ENCODE measurements at places on chromosomes 6 and 20.

DNA sequence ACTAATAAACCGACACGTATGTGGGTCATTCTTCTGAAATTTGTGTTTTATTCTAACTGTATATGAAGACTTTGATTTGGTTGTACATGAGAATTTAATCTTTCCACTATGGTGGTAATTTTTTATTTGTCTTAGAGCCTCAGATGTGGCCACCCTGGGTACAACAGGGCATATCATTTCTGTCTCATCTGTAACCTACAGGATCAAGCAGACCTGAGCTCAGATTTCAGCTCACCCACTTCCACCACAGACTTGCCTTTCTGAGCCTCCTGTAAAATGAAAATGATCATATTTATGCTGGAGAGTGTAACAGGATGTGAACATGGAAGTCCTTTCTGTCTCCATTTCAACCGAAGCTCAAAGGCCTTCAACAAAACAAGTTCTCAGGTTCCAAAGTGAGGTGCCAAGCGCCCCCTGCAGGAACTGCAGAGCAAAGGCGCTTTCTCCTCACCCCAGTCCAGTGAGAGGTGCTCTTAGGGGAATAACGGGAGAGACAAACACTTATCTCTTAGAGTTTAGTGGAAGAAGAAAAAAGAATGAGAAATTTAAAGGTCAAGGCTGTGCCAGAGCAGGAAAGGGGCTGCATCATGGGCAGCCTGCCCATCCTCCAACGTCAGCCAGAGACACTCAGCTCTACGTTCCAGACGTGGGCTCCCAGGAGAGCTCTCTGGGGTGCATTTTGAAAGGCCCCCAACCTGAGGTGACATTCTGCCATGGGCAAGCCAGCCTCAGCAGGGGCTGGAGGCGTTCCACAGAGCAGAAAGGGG is 23.0 kb upstream of the CD24 start:
- DNase-seq, result peak; percentile 62

DNA sequence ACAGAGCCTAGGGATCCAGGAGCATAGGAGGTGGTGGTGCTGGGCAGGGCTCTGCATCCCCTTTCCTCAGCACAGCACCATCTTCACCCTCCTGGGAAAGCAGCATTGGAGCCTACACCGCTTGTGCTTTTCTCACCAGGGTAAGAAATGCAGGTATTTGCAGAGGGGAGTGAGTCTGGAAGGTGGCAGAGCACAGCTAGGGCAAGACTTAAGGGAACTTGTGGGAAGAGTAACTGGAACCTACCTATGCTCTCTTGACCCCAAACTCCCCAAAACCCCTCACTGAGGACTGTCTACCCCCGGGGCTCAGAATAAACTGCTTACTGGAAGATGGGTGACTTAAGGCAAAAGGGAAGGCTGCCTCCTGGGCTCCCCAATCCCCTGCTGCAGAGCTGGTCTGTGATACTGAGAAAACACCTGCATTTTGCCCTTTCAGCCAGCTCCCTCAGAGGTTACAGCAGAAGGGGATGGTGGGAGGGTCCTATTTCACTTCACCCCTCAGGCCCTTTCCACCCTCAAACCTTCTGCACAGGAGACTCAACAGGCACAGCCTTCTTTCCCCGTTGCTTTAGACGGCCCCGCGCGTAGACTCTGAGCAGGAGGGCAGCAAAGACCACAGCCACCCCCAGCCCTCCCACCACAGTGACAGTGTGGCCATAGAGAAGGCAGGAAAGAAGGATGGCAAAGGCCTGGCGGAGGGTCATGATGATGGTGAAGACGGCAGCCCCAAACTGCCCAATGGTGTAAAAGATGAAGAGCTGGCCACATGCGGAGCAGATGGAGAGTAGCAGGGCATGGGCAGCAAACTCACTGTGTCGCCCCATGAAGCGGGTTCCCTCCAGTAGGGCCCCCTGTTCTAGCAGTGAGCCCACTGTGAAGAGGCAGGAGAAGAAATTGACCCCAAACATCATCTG is 2.9 kb downstream of the SLC35B2 start:
- no peak for DNase-seq

DNA sequence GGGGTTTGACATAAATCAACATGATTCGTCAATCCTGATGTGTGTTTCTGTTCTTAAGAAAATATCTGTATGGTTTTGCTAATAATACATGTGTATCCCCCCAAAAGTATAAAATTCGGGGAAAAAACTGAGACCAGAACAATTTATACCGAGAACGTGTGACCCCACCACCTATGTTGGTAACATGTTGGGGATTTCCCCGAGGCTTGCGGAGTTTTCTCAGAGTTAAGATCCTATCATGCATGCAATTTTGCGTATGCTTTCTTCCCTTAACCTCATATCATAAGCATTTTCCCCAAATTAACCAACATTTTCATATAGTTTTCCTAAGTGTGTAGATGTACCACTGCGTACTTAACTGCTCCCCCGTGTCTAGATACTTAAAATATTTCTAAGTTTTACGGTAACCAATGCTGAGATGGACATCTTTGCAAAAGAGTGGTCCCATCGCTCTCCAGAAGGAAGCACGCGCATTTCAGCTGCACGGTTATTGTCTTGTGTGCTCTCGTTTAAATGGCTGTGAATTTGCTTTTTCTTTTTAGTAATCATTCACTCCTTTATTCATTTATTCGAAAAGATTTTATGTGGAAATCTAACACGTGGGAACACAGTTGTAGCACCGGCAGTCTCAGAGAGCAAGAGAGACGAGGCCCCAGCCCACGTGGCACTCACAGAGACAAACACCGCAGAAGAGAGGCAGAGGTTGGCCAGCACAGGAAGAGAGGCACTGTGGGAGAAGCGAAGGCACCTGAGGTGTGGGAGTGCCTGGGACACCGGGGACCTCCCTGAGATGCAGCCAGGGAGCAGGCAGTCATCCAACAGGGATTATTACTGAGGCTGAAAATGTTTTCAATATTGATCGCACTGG is 13.2 kb upstream of the IRF4 start:
- no peak for DNase-seq

DNA sequence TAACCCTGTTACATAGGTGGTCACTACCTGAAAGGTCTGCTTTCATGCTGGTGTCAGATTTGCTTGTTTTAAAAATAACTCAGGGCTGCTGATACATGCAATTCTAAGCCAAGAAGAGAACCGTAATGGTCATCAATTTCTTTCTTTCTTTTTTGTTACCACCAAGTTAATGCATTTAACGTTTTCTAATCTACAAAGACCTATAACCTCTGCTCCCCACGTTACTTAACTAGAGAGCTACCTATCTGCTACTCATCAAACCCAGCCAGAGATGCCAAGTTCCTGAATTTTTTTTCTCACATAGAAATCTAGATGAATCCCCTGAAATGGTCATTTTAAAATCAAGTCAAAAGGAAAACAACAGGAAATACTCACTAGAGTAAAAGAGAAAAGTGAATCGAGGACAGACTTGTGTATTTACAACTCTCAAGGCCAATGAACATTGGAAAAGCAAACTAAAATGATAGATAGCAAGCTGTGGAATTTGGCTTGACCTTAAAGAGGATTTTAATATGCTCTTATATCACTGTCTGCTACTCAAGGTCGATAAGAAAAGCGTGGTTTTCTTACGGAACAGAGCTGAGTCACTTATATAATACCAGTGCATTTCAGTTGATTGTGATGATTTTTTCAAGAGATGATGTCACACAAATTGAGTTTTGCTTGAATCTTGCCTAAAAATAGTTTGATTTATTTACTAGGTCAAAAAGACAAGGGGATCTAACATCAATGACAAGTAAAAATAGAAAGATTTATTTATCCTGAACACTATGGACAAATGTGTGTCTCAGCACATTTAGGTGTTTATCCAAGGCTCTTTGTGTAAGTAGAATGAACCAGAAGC is 67.9 kb downstream of the SGK1 start:
- DNase-seq, result no peak

DNA sequence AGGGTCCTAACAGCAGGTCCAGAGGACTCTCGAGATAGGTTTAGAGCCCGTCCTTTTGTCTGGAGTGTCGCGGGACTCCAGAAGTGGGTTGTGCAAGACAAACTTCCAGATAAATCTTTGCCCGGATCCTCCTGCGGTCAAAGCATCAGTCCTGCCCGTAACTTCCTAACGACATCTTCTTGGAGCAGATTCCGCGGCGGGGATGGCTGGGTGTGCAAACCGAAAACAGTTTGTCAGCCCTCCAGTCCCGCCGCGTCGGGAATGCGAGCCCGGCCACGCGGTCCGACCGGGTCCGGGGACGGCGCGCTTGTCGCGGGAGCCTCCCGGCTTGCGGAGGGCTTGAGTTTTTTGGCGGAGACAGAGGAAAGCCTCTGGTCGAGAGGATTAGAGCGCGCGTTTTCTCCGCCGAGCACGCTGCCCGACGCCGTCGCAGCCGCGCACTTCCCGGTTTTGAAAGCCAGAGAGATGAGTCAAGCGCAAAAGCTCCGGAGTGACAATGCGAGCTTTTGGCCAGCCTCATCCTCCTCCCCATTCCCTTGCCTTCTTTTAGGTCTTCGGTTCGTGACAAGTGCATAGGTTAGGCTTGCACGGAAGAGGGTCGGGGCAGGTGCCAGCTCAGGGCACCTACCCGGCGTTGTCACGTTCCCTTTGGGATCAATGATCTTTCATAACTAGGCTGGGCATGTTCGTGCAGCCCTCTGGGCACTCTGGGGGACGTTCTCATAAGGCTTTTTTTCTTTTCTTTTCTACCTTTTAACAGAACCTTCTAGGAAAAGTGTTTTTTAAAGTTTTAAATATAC is 91.3 kb upstream of the PRDM1 start:
- no peak for DNase-seq

DNA sequence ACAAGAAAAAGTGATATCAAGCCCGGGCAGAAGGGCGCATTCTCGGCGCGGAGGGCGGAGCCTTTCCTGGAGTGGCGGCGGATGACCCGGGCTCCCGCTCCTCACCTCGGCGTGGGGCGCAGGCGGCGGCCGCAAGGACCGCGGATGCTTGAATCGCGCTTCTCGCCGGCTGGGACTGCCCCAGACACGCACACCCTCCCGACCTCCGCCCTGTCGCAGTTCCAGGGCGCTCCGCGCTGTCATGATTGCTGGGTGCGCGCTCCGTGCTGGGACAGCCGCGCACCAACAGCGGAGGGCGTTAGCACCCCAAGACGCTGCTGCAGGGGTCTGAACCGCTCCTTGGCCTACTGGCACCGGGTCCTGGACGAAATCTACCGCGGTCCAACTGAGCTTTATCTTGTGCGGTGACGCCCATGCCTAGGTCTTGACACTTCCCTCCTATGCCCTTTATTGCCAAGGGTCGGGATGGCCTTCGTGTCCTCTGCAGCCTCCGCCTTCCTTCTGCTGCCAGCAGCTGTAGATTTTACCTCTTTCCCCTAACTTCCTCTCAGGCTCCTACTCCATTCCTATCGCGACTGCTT is 43.3 kb downstream of the IRAK1BP1 start:
- peak; percentile 53 for DNase-seq

DNA sequence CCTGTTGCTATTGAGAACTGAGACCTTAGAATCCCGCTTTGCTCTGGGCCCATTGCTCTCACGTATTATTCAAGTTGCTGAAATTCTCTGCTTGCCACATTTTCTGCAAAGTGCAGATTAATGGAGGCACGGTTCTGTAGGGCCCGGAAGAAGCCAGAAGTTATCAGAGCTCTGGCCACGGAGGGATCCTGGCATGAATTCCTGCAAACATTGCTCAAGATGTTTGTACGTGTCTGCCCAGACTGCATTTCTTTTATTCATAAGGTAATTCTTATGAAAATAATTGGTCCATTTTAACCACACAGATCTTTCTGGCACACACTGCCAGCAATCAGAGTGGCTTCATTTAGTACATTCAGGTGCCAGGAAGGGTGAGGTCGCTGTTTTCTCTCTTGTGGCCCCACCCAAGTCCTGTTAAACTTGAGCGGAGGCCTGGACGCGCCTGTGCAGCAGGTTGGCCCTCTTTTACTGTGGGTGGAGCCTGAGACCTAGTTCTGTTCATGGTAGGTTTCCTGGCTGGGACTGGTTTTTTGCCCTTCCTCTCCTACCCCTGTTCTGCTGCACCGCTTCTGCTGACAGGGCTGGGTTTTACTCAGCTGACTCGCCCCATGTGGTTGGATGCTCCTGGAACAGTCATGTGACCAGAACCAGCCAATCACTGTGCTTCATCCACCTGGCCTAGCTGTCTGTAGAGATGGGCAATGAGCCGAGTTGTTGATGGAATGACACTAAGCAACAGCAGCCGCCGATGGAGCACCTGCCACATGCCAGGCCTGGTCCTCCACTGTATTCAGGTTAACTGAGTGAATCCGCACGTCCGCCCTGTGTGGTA is 230.2 kb downstream of the CDH4 start:
- DNase-seq, result no peak

DNA sequence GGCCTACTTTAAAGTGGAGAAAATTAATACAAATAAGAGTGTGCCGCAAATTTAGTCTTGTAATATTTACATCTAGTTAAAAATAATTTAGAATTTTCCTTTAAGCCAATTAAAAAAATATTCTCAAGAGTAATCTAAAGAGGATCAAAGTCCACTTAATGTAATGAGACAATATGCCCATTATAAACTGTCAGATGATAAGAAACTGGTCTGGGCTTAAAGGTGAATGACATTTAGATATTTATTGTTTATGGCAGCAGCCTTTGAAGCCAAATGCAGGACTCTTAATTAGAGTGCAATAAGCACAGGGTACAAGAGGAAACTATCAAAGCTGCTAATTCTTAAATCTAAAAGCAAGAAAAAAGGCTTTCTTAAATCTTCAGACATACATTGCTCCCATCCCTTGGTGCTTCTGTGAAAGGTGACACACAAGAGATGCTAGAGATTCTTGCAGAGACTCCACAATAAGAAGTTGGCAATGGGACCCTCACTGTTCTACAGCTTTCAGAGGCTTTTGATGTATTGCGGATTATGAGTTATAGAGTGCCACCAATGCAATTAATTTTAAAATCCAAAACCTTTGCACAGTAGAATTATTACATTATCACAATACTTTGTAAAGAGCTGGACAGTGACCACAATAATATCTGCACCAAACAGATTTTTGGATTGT is 116.1 kb downstream of the MAN1A1 start:
- DNase-seq, result no peak

DNA sequence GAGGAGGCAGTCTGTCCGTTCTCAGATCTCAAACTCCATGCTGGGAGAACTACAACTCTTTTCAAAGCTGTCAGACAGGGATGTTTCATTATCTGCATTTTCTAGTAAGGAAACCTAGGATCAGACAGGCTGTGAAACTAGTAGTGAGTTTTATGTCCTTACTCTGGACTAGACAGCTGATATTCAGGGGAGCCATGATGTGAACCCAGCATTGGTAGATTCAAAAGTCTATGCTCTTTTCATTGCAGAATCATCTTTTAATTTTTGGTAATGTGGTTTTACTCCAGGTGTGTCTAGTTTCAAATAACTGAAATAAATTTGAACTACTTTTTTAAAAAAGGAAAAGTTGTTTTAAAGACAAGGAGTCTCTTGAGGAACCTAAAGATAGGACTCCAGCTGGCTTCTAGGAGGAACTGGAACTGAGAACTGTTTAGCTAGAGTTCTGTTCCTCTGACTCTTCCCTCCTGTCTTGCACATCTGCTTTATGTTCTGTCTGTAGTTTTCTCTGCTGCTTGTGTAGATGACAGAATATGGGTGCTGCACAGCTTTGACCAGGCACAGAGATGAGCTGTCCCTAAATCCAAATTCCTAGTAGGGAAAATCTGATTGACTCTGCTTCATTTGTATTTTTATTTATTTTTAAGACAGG is 27.8 kb upstream of the RNF144B start:
- DNase-seq, result no peak
